ENCODE measurements at places on chromosomes 1 and 21.
A peak's percentile ranks its signal among the peaks of the same experiment; 100 is the strongest.

GRCh38 chr1:247998811-247999210 lies 14.6 kb upstream of the OR2L5 start:
- DNase-seq = no peak

- DNase-seq = no peak
Observed at GRCh38 chr1:97128426-97128825, 406.8 kb downstream of the PTBP2 start.

GRCh38 chr1:200896531-200897196 lies 2.0 kb downstream of the INAVA start:
- no peak for DNase-seq

- DNase-seq = no peak
Observed at GRCh38 chr1:231776757-231777062, 150.1 kb downstream of the DISC1 start.

DNA sequence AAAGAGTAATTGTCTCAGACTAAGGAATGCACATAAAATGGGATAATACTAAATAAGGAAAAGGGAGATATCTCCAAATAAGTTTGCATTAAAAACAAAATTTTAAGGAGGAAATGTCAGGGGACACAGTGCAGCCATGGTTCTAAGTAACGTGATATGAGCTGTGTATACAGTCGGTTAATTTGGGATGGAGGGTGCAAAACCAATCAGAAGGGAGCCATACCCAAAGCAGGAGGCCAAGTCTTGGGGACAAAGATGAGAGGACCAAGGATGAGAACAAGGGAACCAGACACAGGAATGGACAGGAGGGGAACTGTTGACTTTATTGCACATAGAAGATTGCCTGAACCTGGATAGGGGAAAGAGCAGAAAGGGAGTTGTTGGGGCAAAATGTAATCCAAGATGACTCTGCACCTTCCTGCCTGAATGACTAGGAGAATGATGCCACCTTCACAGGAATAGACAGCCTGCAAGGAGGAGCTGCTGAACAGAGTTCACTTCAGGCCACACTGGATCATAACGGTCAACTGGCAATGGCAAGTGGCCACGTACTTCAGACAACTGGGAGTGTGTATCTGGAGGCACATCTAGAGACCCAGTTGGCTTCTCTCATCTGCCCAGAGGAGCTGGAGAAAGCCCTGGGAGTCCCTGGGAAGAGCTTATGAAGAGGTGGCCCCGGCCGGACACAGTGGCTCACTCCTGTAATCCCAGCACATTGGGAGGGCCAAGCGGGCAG lies 22.0 kb upstream of the BOLA1 start:
- no peak for DNase-seq

DNA sequence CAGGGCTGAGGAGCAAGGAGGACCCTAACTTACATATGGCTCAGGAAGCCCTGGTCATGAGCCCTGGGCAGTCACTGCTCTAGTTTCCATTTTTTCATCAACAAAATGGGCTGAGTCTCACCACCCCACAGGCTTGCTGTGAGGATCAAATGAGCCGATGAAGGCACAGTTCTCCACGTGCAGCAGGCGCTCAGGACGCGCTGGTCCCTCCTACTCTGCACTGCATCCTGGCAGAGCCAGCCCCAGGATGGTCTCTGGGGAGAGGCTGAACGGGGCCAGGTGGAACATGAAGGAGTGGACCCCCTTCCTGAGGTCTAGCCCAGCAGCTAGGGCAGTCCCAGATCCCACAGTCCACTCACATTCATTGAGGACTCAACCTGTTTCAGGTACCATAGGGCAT lies 349.3 kb downstream of the PTPRU start:
- DNase-seq = no peak

DNA sequence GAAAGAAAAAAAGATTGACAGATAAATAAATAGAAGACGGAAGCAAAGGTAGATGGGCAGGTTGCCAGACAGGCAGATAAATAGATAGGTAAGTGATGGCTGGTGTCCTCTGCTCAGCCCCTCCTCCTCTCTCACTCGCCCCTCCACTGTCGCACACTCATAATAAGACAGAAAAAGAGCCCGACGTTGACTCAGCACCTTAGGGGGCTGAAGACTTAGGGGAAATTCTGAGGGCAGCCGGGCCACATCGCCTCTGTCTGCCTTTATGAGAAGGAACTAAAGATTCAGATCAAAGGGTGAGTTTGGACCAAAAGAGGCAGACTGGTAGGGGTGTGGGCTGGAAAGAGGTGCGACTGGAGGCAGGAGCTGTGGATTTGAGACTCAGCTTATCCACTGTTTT lies 158.1 kb upstream of the IGSF21 start:
- DNase-seq = no peak

GRCh38 chr21:31772674-31773555 lies 41.0 kb upstream of the SCAF4 start:
- DNase-seq = no peak

- no peak for DNase-seq
Observed at GRCh38 chr1:13725714-13726175, 25.8 kb downstream of the PRDM2 start.

DNA sequence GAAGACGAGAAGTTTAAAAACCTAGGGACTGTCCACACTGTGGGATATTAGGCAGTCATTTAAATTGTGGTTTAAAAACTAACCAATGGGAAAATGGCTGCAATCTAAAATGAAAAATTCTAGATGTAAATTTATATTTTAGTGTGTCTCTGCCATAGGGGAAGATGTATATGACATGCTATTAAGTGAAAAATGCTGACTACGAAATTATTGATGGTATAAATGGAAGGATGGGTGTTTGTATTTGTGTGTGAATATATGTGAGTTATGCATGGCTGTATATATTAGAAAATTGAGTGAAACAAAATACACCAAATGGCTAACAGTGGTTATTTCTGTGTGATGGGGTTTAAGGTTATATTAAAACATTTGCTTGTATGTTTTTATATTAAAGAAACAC lies 260.7 kb downstream of the AJAP1 start:
- DNase-seq = no peak

DNA sequence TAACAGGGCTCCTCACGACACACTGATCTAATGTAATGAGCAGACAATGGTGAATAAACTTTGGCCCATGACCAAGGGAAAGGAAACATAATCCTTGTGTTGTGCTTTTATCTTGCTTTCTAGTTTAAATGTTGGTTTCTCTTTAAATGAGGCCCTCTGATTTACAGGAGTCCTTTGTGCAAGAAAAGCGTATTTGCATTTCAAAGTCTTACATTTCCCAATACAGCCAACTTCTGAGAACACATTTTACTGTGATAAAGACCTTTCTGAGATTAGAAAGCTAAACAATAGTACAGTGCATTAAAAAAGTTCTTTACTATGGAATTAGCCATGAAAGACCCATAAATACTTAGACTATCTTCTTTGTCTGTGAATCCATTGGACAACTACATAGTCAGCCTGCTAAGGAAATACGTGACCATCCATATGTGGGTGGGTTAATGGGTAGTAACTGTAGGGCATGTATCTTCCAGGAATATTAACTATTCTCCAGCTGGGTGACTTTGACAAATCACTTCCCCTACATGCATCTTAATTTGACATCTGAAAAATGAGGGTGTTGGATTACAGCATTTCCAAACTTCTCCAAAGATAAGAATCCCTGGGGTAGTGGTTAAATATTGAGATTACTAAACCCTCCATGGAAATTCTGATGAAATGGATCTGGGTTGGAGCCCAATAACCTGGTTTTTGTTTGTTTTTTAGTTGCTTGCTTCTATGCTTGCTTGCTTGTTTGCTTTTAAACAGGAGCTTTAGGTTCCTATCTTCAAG lies 50.3 kb upstream of the USP1 start:
- DNase-seq = no peak

DNA sequence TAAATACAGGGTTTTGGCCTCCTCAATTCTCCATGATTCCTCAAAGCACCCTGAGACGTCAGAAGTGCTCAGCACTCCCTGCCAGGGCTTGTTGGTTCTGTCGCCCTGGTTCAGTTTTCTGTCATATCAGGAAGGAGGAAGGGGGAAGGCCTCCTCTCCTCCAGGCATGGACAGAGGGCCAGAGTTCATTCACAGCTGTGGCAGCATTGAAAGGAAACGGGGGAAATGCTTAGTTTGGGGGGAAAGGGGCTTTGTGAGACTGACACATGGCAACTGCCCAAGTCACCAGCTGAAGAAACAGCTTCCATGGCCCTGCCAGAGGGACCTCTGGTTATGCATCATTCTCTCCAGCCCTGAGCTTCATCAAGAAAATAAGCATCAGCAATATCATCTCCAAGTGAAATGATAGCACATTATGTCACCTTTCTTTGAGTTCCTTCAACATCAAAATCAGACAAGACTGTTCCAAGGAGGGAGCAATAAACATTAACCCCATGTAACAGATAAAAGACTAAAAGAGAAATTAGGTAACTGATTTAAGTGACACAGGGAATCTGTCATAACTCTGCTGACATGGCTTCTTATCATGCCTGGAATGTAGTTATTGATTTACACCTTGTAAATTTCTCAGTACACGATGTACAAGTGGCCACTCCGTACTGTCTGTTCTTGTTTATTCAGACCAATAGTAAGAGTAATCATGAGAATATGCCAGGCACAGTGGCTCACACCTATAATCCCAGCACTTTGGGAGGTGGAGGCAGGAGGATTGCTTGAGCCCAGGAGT lies 103.2 kb upstream of the SLC25A33 start:
- DNase-seq = no peak

DNA sequence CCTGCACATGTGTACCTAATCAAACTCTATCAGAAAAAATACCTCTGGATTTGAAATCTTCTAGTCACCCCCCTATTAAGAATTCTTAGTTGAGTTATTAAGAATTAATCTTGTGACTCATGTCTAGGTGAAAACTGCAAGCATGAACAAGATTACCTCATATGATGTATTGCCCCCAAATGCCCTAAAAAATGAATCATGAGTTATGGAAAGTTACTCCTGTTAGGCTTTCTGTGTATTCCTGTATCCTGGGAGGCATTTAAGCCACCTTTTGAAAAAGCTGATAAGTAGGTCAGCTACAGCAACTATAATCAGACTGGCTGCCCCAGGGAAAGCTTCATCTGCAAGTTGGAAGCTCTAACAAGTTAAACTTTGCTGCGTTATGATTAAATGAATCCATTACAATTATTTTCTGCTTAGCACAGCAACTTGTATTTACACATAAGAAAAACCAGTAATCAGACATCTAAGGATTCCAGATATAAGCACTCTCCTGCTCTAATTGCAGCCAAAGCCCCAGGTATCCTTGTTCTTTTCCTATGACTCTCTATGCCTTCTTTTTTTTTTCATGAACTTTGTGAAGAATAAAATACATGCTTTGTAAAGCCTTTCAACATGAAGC lies 147.7 kb downstream of the NTPCR start:
- no peak for DNase-seq

- no peak for DNase-seq
Observed at GRCh38 chr1:25562101-25562927, 18.9 kb downstream of the LDLRAP1 start.

DNA sequence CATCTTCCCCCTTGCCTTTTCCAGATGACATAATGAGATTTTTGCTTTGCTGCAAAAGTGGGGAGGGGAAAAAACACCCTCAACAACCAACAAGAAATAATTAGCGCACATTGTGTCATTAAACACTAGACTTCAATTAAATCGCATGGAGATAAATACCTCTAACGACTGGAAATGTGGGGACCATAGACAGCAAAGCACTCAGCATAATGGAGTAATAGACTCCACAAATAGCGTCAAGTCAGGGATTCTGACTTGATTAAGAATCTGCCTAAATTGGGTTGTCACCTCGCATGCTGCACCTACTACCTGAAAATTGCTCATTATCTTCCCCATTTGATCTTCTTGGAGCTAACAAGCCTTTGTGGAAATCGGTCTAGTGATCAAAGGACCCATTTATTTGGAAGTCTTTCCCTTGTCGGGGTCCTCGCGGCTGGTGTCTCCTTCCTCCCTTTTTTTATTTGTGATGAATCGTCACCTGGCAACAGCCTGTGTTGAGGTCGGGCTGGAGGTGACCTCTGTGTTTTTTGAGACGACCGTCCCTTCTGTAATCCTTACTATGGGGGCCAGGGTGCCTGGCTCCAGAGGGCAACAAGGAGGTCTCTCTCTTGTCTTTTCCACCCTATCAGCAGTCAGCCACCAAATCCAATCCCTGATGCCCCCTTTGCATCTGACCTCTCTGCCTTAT lies 75.3 kb upstream of the IGSF21 start:
- no peak for DNase-seq

- peak; percentile 68 for DNase-seq
Observed at GRCh38 chr1:25022361-25023189, 92.5 kb upstream of the RUNX3 start.

- no peak for DNase-seq
Observed at GRCh38 chr1:78355656-78356055, 135.1 kb upstream of the PTGFR start.

- DNase-seq = no peak
Observed at GRCh38 chr1:58597996-58598395, 20.9 kb upstream of the TACSTD2 start.

DNA sequence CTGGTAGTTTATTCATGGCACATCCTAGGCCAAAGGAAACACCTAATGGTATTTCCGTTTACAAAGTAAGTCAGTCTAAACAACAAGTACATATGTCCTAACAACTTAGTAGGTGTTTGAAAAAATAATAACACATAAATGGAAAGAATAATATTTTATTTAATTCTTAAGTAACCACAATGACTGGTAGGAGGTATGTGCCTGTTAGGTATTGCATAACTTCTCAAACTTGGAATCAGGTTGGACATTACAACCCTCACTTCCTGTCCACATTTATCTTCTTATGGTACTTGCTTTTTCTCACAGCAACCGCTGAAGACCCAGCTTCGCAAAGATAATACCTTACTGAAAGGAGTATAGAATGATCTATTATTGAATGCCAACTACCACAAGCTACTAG lies 64.2 kb downstream of the VPS13D start:
- no peak for DNase-seq

GRCh38 chr1:88662723-88663122 lies 21.4 kb upstream of the PKN2 start:
- DNase-seq = no peak

GRCh38 chr1:25111706-25112105 lies 120.6 kb downstream of the SYF2 start:
- no peak for DNase-seq

- DNase-seq = no peak
Observed at GRCh38 chr1:116403496-116404136, 30.6 kb downstream of the ATP1A1 start.

DNA sequence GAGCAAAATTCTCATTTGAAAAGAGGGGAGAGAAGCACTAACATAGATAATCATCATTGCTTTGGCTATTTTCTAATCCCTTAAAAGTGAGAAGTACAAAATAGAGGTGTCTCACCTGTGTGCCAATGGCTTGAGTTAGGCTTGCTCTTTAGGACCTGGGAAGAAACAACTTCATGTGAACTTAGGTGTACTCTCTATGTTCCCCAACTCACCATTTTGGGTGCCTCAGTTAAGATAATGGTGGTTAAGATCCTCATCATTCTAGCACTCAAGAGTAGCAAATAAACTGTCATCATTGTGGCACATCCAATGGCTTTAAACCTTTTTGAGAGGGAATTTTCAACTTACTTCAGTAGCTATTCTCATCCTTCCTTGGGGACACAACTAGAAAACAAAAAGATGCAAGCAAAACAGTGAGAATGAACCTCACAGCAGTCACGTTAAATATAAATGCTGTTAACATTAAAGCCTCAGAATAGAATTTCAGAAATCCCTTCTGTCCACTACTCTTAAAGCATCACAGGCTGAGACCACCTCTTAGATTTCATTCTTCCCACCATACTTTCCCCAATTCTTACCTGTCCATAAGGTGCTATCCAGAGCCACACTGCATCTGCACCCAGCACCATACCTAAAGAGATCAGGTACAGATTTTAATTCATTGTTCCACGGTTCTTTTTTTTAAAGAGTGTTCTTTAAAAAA lies 1.2 kb downstream of the GAS5 start:
- DNase-seq = no peak

- no peak for DNase-seq
Observed at GRCh38 chr1:31643976-31644559, 608 bp downstream of the PEF1 start.
